ENCODE measurements at places on chromosomes 7 and 10.

DNA sequence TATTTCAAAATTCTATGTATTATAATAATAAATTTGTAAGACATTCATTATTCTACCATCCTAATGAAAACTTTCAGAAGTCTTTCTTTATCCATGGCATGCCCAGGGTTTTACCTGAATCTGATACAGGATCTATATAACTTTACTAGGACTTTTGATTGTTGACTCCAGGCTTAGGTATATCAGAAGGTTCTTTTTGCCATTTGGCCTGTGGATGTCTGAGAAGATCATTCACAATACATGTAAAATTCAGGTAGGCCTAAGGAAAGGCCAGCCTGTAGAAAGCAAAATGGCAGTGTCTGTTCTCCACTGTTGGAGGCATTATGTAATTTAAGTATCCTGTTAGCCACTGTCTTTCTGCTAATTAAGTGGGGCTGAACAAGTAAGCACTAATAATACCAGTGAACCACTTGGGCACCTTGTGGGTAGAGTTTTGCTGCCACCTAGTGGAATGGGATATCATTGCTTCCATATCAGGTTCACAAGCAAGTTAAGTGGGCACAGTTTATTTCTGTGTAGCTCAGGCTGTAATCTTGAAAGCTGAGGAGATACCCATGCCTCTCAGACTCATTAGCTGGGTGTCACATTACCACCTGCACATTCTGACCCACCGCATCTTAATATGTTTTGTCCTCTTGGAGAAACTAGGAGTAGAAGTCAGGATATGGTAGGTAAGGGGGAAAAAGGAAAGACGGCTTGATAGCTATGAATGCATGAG, 105.5 kb downstream of the SEPTIN7 start:
- peak; percentile 32 for DNase-seq

GRCh38 chr7:76272851-76273497, 29.5 kb upstream of the HSPB1 start:
- no peak for DNase-seq

GRCh38 chr7:141462958-141463357, 88.3 kb upstream of the AGK start:
- DNase-seq, result no peak

GRCh38 chr10:58868736-58869435, 307.6 kb upstream of the PHYHIPL start:
- no peak for DNase-seq

- DNase-seq, result peak; percentile 87
Measured at GRCh38 chr7:5574770-5575269, 151.2 kb upstream of the TNRC18 start.

DNA sequence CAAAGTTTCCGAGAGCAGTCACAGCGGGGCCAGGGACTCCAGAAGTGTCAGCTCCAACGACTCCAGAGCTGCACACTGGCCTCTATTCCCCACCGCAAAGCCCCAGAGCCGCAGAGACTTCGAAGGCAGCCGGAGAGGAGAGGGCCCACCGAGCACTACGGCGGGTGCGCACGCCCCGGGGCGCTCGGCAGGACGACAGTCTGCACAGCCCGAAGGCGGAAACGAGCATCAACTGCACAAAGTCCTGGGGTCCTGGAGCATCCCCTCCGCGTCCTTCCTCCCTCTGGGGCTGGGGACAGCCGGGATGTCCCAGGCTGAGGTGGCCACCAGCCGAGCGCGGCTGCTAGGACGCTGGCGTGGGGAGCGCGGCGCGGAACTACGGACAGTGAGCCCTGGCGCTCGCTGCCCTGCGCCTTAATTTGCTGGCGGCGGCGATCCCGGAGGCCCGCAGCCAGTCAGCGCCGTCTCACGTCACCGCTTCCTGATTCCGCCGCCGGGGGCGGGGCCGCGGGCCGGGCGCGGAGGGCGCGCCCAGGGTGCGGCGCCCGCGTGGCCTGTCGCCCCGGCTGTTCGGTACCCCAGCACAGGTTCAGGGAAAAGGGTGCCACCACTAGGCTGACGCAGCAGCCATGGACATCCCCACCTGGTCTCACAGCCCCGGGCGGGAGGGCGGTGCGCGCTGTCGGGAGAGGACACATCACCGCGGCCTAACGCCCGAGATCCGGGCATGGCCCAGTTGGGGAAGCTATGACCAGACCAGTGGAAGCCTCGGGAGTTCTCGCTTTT, at the start of gene TBX20:
TSS of gene TBX20 (minus strand) at position 391 of the 786 bp plus-strand sequence. CDS start 480 bp downstream, outside the sequence.
- DNase-seq, result no peak

GRCh38 chr10:129170812-129171211, 296.2 kb upstream of the MGMT start:
- no peak for DNase-seq

DNA sequence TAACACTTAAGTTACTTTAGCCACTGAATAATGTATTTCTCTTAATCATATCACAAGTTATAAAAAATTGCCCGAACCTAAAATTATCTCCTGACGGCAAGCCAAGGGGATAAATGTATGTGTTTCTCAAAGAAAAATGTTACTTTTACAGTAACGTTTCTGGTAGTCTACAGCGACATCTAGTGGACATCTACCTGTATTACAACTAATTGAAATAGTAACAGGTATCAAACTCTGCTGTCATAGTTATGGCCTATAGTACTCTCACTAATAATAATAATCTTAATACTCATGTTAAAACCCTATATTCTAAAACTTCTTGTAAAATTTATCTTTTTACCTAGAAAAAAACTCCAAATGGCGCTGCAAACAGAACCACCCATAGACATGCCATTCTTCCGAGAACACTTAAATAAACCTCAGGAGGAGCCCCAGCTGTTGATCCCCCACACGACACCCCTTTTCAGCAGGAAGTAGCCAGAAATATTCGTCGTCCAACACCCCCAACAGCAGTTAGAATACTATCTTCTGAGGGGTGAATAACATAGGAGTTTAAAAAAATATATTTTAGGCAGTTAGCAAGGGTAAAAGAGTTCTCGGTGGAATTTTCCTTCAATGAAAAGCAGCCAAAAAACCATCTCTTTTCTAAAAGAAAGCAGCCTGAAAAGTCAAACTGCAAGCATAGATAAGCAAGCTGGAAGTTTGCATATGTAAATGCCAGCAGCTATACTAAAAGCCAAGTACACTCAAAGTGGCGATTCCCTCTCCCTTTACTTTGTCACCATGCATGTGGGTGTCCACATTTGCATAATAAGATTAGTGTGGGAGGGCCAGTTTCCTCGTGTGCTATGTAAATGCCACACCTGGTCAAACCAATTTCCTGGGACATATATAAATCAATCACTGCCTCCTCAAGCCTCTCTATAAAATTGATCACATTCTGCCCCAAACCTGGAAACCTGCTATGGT, 40.5 kb upstream of the ZNF107 start:
- peak; percentile 53 for DNase-seq

- DNase-seq, result no peak
Measured at GRCh38 chr7:28754027-28754426, 204.1 kb downstream of the TRIL start.

DNA sequence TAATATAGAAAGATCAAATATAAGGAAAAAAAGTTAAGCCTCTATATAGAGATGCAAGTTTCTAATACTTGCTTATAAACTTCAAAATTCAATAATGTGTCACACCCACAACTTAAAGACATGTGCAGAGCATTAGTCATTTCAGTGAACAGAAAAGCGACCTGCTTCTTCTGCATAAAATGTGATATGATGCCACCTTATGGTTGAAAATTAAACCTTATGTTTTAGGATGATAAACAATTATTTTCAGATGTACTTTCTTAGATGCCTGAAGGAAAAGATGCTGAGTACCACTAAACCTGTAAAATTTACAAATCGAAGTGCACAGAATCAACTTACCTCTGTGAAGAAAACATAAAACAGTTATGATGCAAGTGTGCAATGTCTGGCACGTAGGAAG, 96.0 kb downstream of the MTERF1 start:
- DNase-seq, result peak; percentile 17

DNA sequence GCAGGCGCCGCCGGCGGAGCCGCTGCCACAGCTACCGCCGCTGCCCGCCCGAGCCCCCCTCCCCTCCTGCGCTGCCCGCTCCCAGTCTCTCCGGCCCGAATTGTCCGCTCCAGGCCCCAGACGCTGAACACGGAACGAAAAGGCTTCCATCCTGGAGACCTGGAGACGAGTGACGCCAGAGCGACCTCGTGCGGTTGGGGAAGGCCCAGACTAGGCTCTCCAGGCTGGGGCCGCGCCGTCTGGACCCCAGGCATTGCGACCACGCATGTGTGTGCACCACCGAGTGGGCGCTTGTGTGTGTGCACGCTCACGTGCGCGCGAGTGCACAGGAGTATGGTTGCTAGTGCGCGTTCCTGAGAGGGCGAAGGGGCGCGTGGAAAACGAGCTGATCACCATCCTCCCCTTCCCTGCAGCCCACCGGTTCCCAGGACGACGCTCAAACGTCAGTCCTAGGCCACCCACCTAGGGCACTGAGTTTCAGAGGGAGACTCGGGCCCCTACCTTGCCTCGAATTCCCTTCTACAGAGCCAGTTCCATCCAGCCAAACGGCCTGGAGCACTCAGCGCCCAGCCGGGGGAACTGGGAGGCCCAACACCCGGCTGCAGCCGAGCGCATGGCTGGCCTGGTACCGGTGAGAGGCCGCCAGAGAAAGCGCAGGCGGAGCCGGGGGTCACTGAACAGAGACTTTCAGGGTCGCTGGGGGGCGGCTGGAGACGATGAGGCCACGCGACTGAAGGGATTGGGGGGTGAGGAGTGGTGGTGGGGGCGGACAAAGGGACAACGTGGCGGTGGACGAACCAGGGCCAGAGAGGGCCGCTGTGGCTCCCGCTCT, 11.6 kb downstream of the LBX1 start:
- peak; percentile 43 for DNase-seq

DNA sequence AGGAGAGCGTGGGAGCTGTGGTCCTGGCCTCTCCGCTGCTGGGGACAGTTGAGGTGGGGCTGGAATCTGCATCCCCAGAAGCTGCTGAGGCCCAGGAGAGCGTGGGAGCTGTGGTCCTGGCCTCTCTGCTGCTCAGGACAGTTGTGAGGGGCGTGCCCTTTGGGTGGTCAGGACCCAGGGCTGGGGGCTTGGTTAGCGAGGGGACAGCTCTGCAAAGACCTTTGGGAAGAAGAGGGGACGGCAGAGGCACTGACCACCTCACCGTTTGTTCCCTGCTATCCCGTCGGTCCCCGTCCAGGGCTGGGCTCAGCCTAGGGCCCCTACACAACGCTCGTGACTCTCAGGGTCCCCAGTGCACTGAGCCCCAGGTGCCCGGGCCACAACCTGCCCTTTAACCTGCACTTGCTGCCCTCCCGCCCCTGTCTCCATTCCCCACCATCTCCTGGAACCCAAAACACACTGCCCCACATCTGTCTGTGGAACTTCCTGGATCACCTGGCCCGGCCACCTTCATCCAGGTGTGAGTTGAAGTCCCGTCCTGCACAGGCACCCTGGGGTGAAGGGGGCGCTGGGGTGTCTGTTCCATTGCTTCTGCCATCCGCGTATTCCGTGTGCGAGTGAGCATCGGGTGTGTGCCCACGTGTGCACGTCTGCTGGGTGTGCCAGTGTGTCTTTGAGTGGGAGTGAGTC, 14.1 kb downstream of the FOXL3 start:
- DNase-seq, result no peak

DNA sequence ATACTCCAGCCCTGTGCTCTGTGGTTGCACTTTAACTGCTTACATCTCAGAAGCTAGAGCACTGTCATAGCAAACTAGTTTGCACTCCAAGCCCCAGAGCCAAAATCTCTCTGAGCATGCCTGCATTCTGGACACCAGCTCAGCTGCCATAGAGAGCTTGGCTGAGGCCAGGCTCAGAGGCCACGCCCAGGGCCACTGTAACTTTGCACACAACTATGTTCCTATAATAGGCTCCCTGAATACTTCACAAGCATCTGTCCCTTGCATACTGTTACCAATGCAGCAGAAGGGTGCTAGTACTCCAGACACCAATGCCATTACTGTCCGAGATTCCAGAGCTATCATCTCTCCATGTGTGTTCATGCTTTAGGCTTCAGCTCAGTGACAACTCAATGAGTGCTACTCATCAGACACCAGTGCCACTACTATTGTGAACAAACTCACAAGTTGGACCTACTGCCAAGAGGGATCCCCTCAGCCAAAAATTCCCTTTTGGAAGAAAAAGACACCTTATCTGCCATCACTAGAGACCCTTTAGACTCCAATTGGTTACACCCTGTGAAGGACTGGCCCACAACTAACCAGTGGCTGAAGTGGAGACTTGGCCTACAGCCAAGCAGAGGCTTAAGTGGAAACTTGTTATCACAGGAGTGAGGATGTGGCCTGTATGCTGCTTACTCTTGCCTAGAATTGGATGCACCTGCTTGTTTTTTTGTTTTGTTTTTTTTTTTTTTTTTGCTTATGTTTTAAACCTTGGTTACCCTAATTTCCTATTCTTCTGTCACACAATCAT, 211.6 kb upstream of the MAGI2 start:
- no peak for DNase-seq

- no peak for DNase-seq
Measured at GRCh38 chr10:86266446-86267242, 100.0 kb downstream of the GRID1 start.

GRCh38 chr10:126528315-126528835, 140.1 kb upstream of the ADAM12 start:
- no peak for DNase-seq

DNA sequence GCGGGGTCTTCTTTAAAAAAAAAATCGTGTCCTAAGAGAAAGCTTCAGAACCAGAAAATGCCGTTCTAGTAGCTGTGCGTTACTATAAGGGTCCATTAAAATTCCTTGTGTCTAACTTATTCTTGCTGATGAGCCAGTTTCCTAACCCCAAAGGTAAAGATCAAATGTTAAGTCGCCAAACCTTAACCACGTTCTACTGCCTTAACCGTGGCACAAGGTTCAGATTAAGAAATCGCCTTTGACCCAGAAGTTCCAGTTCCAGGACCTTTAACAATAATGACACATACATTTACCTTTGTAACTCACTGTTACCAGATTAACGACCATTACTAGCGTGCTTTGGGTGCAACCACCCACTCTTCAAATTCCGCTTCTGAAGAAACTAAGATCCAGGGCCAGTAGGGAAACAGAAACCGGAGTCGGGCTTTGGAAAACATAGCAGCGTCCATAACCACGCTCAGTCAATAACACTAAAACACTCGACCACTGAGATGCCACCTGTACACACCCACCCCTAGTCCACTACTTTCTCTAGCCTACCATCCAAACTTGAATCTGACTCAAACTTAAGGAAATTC, 620 bp downstream of the BET1 start:
- no peak for DNase-seq

DNA sequence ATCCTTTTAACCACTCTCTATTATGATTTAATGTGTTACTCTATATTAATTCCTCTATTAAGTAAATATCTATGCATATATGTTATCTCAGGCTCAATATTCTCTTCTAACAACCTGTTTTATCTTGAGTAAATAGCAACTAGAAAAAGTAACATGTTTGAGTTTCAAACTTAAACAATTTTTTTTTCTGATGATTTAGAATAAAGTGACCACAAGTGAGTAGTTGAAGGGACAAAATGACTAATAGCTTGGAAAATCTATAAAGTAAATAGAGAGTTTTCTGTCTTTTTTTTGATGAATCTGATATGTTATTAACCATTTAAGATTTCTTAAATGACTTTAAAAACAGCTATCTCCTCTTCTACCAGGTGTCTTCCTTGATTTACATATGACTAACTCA, 483.8 kb downstream of the TFEC start:
- DNase-seq, result no peak

- DNase-seq, result no peak
Measured at GRCh38 chr10:43340619-43341018, 30.8 kb upstream of the FXYD4 start.

Measured in K562 (cell line).